ENCODE measurements at places on chromosomes 6 and 20.
A peak's percentile ranks its signal among the peaks of the same experiment; 100 is the strongest.

- no peak for DNase-seq
- no peaks in the 10 kb centered on the region for H3K27me3 ChIP-seq
- no peaks in the 10 kb centered on the region for H3K36me3 ChIP-seq
- H3K27ac ChIP-seq = no peak overlapping the region
These were observed 81.7 kb downstream of the QKI start for GRCh38 chr6:163496205-163496604.

- H3K27ac ChIP-seq = peak overlapping the region; percentile 1
- H3K27me3 ChIP-seq = no peaks in the 10 kb centered on the region
- peaks cover 56% of the 10 kb centered on the region for H3K4me1 ChIP-seq
- no peaks in the 10 kb centered on the region for H3K36me3 ChIP-seq
- no peak overlapping the region for H3K4me3 ChIP-seq
- DNase-seq = no peak
These were observed 115.3 kb upstream of the RIPOR2 start for GRCh38 chr6:25051083-25051482.

DNA sequence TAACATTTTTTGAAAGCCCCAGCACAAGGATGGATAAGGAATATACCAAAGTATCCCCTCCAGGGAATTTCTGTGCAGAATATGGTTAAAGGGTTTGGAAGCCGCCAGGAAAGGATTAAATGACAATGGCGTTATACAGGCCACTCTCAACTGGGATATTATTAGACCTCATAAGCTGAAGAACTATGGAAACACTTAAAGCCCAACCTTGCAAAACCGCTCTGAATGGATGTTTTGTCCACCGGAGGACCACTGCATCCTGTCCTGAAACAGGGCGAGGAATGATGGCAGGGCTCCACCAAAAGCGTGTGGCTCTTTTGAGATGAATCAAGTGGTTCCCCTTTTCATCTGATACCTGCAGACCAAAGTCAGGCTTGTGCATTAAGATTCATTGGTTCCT, 32.4 kb downstream of the NFATC2 start:
- H3K27ac ChIP-seq = no peak overlapping the region
- DNase-seq = no peak
- no peaks in the 10 kb centered on the region for H3K27me3 ChIP-seq
- peaks cover 76% of the 10 kb centered on the region for H3K36me3 ChIP-seq
- H3K4me1 ChIP-seq = peaks cover 68% of the 10 kb centered on the region

DNA sequence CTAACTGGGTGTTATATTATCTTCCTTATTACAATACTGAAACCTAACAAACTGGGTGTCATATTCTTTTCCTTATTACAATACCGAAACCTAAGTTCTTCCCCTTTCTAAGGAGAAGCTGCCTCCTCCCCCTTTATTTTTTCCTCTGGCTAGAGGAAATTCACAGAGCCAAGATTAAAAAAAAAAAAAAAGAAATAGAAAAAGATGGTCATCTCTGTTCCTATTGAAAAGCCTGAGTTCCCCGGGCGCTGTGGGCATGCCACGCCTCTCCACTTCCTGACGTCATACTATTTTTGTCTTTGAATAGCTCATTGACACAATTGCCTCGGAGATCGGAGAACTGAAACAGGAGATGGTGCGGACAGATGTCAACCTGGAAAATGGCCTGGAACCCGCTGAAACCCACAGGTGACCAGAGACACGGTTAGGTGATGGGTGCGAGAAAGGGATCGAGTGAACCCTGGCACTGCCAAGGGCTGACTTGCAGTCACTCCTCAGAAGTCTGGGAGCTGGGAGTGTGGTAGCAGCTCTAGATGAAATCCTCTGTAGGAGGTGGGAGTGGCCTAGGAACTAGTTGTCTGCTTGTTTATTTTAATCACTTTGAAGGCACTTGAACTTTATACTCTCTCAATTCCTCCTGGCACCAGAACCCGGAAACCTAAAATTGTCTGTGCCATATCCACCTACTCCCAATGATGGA, 82.2 kb upstream of the NAA20 start:
- no peak overlapping the region for H3K27ac ChIP-seq
- H3K4me3 ChIP-seq = peak overlapping the region; percentile 20
- peaks cover 3% of the 10 kb centered on the region for H3K27me3 ChIP-seq
- no peak for DNase-seq
- no peaks in the 10 kb centered on the region for H3K36me3 ChIP-seq
- peaks cover 15% of the 10 kb centered on the region for H3K4me1 ChIP-seq

DNA sequence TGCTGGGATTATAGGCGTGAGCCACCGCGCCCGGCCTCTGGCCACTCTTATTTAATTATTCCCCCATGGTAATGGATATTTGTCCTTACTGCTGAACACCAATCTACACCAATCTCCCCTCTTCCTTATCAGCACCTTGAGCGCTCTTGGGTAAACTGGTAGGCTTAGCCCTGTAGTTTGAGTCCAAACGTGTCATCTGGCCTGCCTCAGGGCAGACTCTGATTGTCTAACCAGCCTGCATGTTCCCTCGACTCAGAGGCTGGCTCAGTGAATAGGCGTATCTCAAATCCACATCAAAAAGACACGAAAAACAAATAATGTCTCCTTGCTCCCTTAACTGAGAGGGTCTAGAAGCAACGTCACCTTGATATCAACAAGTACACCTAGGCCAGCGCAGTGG, 260.9 kb downstream of the TFAP2C start:
- no peaks in the 10 kb centered on the region for H3K36me3 ChIP-seq
- peaks cover 4% of the 10 kb centered on the region for H3K4me1 ChIP-seq
- no peak overlapping the region for H3K27ac ChIP-seq
- H3K4me3 ChIP-seq = no peak overlapping the region
- no peak for DNase-seq

- H3K27me3 ChIP-seq = no peaks in the 10 kb centered on the region
- H3K4me3 ChIP-seq = no peak overlapping the region
- H3K27ac ChIP-seq = no peak overlapping the region
- H3K36me3 ChIP-seq = no peaks in the 10 kb centered on the region
- no peak for DNase-seq
These were observed 1082.4 kb upstream of the MAP3K7 start for GRCh38 chr6:91669154-91669870.

GRCh38 chr20:61912665-61913422, 152.8 kb downstream of the TAF4 start:
- H3K4me1 ChIP-seq = no peaks in the 10 kb centered on the region
- H3K4me3 ChIP-seq = no peak overlapping the region
- no peaks in the 10 kb centered on the region for H3K36me3 ChIP-seq
- no peaks in the 10 kb centered on the region for H3K27me3 ChIP-seq
- DNase-seq = no peak

- H3K27ac ChIP-seq = no peak overlapping the region
- H3K4me3 ChIP-seq = no peak overlapping the region
- no peaks in the 10 kb centered on the region for H3K36me3 ChIP-seq
- DNase-seq = no peak
These were observed 17.1 kb upstream of the HECA start for GRCh38 chr6:139117734-139118133.

DNA sequence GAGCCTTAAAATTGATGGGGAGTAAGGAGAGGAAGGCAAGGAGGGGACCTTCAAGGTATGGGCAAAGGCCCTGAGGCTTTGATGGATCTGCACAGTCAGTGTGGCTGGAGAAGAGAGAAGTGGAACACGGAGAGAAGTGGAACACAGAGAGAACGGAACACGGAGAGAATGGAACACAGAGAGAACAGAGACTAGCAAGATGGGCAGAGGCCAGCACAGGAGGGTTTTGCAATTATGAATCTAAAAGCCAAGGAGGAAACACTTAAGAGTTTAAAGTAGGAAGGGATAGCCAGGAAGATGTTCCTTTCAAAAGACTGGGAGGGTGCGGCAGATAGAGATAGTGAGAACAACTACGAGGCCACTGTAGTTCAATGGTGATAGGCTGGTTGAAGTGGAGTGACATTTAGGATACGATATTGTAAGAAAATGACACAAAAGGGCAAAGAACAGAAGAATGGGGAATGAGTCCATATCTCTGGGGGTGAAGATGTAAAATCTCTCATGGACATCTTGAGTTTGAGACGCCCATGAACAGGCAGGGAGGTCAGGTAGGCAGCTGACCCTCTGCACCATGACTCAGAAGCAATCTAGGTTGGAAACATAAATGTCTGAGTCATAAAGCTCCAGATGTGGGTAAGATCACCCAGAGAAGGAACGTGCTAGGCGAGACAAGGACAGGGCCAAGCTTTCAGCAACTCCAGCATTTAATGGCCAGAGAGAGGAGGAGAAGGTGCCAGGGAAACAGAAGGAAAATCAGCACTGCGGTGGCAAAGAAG, 25.4 kb downstream of the ZMYND8 start:
- DNase-seq = no peak
- H3K4me1 ChIP-seq = peaks cover 12% of the 10 kb centered on the region
- no peaks in the 10 kb centered on the region for H3K27me3 ChIP-seq
- no peak overlapping the region for H3K4me3 ChIP-seq
- H3K27ac ChIP-seq = no peak overlapping the region

GRCh38 chr6:138229072-138229471, 10.8 kb upstream of the PBOV1 start:
- no peak overlapping the region for H3K4me3 ChIP-seq
- H3K36me3 ChIP-seq = no peaks in the 10 kb centered on the region
- peaks cover 4% of the 10 kb centered on the region for H3K27me3 ChIP-seq
- H3K4me1 ChIP-seq = no peaks in the 10 kb centered on the region
- no peak for DNase-seq

- H3K4me3 ChIP-seq = no peak overlapping the region
- H3K4me1 ChIP-seq = no peaks in the 10 kb centered on the region
- H3K27ac ChIP-seq = no peak overlapping the region
- no peak for DNase-seq
- H3K27me3 ChIP-seq = no peaks in the 10 kb centered on the region
These were observed 59.1 kb downstream of the ADGRF1 start for GRCh38 chr6:46983007-46983411.

All from CD4-positive, alpha-beta T cell (primary cell).